ENCODE measurements at places on chromosomes 6 and 20. TPM values are rescaled to one million over a fixed set of nuclear protein-coding genes. Genes with fewer than 3 reads are reported as not detected.

GRCh38 chr20:58458342-58459057 is 56.7 kb downstream of the APCDD1L start:
- DNase-seq, result peak; percentile 57

DNA sequence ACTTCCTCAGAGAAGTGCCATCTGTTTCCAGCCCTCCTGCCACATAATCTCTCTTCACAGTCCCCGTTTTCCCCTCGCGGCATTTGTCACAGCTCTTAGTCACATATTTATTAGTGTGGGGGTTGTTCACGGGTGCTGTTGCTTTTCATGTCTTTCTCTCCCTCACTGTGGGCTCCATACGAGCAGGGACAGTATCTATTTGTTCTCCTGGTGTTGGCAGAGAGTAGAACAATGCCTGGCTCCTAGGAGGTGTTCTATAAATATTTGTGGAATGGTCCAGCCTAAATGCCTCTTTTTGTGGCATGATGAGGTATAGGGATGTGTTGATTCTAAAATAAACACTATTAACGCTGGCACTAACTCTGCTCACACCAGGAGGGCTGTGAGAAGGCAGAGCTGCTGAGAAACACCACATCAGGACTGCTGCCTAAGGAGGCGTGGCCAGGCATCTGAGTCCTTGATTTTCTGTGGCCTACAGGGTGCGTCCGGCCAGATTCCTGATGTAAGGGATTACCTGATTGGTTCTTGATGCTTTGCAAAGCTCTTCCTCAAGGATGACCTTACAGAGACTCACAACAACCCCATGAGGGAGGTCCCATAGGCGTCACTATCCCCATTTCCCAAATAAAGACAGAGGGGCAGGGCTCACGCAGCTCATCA is 219.8 kb upstream of the ARID1B start:
- DNase-seq, result peak; percentile 34

- DNase-seq, result no peak
Measured at GRCh38 chr6:150087336-150087735, 18.4 kb upstream of the ULBP3 start.

- no peak for DNase-seq
Measured at GRCh38 chr6:154752022-154752421, 18.8 kb downstream of the SCAF8 start.

DNA sequence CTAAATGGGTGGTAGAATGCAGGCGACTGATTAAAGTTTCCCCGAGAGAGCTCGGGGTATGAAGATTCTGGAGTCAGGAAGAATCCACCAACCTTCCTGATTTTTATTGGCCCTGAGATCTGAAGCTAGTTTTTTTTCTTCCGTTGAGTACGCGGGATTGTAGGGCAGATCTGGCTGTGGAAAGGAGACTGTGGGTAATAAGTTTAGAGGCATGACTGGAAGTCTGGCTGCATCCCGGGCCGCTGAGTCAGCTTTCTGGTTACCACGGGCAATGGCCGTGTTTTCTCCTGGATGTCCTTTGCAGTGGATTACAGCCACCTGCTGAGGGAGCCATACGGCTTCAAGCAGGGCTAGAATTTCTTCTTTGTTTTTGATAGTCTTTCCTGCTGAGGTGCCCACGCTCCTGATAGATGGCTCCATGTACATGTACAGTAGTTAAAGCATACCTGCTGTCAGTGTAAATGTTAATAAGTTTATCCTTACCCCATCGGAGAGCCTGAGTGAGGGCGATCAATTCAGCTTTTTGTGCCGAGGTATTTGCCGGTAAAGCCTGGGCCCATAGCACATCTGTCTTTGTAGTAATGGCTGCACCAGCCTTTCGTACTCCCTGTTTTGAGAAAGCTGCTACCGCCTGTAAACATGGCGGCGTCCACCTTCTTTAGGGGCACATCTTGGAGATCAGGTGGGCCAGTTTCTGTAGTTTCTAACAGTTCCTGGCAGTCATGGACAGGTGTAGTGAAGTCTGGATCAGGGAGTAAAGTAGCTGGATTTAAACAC is 154.0 kb downstream of the TRIM27 start:
- DNase-seq, result peak; percentile 69

GRCh38 chr6:129615020-129615419 is 95.0 kb downstream of the ARHGAP18 start:
- DNase-seq, result no peak

GRCh38 chr6:15444881-15445280 is 199.0 kb downstream of the JARID2 start:
- DNase-seq, result no peak

GRCh38 chr6:14452567-14453527 is 335.3 kb downstream of the CD83 start:
- no peak for DNase-seq

GRCh38 chr20:53149148-53149889 is 177.2 kb downstream of the TSHZ2 start:
- no peak for DNase-seq

- DNase-seq, result peak; percentile 90
Measured at GRCh38 chr20:4713401-4713800, 8.3 kb upstream of the PRND start.

GRCh38 chr6:27542485-27542884 is 69.6 kb upstream of the ZNF184 start:
- DNase-seq, result no peak

DNA sequence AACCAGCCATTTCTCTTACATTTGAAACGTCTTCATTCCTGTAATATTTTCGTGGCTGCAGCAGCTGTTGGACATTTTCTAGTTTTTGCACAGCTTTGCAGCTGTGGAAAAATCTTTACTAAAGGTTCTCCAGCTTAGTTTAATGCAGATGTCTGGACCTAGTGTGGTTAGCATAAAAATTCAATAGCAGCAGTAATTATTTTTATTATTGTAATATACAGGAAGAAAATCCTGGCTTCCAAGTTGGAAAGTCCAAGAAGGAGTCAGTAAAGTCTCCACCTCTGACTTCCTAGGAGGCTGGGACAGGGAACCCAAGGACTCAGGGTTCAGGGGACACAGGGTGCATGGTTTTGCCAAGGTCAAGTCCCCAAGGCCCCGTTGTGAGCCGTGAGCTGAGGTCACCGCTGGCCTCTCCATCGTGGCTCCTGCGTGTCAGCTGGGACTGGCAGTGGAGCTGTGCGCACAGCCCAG is 230.6 kb downstream of the FNDC1 start:
- no peak for DNase-seq

DNA sequence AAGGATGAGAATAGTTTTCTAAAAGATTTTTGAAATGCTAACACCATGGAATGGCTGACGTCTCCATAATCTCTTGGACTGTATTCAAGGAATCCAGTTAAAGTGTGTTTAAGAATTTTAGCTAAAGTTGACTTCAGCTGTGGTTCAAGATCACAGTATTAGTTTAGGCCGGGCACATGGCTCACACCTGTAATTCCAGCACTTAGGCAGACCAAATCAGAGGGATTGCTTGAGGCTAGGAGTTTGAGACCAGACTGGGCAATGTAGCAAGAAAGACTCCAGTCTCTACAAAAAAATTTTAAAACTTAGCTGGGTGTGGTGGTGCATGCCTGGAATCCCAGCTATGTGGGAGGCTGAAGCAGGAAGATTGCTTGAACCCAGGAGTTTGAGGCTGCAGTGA is 68.2 kb downstream of the RFPL4B start:
- DNase-seq, result no peak

GRCh38 chr6:107116328-107116892 is 1.1 kb upstream of the BEND3 start:
- no peak for DNase-seq

DNA sequence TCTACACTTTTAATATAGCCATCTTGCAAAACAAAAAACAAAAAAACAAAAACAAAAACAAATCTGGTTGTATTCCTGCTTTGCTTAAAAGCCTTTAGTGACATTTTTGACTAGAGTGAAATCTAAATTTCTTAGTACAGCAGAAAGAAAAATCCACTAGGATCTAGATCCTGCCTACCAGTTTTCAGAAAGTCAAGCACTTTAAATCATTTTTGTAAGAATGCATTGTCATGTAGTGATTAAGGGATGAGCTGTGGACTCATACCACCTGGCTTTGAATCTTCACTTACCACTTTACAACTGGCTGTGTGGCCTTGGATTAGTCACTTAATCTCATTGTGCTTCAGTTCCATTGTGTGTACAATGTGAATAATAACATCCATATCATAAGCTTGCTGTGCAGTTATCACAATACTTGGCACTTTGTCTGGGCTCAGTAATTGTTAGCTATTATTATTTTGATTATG is 4.0 kb downstream of the MKKS start:
- peak; percentile 81 for DNase-seq

DNA sequence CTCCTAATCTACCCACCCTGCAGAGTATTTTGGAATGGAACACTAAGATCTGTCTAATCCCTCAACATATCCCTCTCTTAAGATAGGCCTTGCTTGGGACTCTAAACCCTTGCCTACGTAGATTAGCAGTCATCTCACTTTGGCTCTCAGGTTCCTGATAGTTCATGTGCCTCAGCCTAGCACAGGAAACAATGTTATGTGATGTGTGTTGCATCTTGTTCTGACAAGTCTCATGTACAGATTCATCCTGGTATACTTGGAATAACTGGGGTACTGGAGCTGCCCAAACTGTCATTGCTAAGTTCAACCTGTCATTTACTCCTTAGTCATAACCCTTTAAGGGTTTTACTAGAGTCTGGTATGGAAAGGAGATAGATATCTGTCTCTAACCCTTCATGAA is 34.1 kb downstream of the TREML1 start:
- DNase-seq, result no peak

GRCh38 chr6:167108278-167108677 is 14.6 kb upstream of the CCR6 start:
- no peak for DNase-seq

DNA sequence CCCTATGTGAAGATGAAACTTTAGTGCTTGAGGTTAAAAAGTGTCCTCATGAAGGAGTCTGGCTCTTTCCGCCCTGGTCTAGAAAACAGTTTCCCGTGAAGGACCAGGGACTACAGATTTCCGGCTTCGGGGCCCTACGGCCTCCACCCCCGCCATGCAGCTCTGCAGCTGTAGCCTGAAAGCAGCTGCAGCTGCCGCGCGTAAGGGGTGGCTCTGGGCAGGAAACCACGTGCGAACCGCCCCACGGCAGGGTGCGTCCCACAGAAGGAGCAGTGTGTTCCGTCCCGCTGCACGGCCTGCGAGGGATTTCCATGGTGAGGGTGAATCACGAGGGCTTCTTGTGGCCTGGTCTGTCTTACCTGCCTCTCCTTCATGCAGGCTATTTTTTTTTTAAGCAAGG is 117.0 kb downstream of the ERMARD start:
- no peak for DNase-seq

GRCh38 chr6:11911538-11911937 is 100.6 kb upstream of the HIVEP1 start:
- no peak for DNase-seq

- DNase-seq, result no peak
Measured at GRCh38 chr6:149567194-149567586, 1.0 kb downstream of the GINM1 start.

GRCh38 chr20:4710106-4710475 is 11.6 kb upstream of the PRND start:
- no peak for DNase-seq

GRCh38 chr20:3406481-3407039 is 909 bp downstream of the DNAAF9 start:
- peak; percentile 3 for DNase-seq

GRCh38 chr20:58160451-58161061 is 67.9 kb downstream of the ANKRD60 start:
- peak; percentile 15 for DNase-seq

MATN4 gene
- not detected for total RNA-seq

OPRM1 gene
- total RNA-seq, result not detected

SNAI1 gene
- total RNA-seq, result 3.2 TPM

ENPP5 gene
- not detected for total RNA-seq

THEMIS gene
- not detected for total RNA-seq

SLC22A16 gene
- total RNA-seq, result not detected

CTAGE9 gene
- total RNA-seq, result not detected

PLEKHG1 gene
- 0.63 TPM for total RNA-seq

ASIP gene
- not detected for total RNA-seq

TMC2 gene
- total RNA-seq, result not detected

STX11 gene
- total RNA-seq, result 0.43 TPM

BANF2 gene
- not detected for total RNA-seq

FERMT1 gene
- total RNA-seq, result 22.4 TPM

HLA-DRB5 gene
- total RNA-seq, result not detected

SLC35D3 gene
- 0.07 TPM for total RNA-seq

SNX21 gene
- 38.5 TPM for total RNA-seq

NFATC2 gene
- 0.23 TPM for total RNA-seq

DUSP15 gene
- total RNA-seq, result not detected

TDP2 gene
- total RNA-seq, result 34.6 TPM

MRAP2 gene
- total RNA-seq, result 0.43 TPM
